ENCODE measurements at places on chromosomes 3 and 15. TPM values are rescaled to one million over a fixed set of nuclear protein-coding genes. Genes with fewer than 3 reads are reported as not detected.

GOLGA8Q gene
- 0.47 TPM for polyA plus RNA-seq

DAZL gene
- not detected for polyA plus RNA-seq

EFCC1 gene
- 0.91 TPM for polyA plus RNA-seq

IL16 gene
- 2.5 TPM for polyA plus RNA-seq

SLC30A4 gene
- polyA plus RNA-seq, result 1.9 TPM

LMAN1L gene
- polyA plus RNA-seq, result not detected

ANKRD34C gene
- polyA plus RNA-seq, result 0.15 TPM

PLSCR2 gene
- not detected for polyA plus RNA-seq

GOLGA8O gene
- 0.42 TPM for polyA plus RNA-seq

MESP1 gene
- 0.43 TPM for polyA plus RNA-seq

- no peak for DNase-seq
Measured at GRCh38 chr3:73384091-73384906, 240.4 kb downstream of the PDZRN3 start.

DNA sequence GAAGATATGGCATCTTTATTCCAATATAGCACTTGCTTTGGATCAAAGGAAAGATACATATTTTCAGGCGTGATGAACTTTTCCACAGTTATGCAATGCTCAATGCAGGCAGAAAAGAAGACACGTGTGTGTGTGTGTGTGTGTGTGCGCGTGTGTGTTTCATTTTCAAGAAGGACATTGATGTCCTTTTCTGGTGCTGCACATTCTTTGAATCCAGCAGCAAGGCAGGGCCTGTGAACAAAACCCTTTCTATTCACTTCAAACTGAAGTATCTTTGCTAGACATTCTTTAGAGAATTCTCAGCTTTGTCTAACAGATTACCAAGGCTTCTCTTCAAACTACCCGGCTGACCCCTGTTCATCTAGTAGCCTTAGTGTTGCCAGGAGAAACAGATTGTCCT, 124.6 kb downstream of the CD47 start:
- DNase-seq, result no peak

GRCh38 chr3:180306691-180307090, 270.0 kb upstream of the PEX5L start:
- no peak for DNase-seq

DNA sequence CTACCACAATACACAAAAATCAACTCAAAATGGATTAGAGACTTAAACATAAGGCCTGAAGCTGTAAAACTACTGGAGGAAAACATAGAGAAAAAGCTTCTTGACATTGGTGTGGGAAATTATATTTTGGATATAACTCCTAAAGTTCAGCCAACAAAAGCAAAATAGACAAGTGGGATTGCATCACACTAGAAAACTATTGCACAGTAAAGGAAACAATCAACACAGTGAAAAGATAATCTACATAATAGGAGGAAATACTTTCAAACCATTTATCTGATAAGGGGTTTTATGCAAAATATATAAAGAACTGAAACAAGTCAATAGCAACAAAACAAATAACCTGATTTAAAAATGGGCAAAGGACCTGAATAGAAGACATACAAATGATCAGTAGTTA, 37.6 kb upstream of the TP63 start:
- DNase-seq, result no peak

DNA sequence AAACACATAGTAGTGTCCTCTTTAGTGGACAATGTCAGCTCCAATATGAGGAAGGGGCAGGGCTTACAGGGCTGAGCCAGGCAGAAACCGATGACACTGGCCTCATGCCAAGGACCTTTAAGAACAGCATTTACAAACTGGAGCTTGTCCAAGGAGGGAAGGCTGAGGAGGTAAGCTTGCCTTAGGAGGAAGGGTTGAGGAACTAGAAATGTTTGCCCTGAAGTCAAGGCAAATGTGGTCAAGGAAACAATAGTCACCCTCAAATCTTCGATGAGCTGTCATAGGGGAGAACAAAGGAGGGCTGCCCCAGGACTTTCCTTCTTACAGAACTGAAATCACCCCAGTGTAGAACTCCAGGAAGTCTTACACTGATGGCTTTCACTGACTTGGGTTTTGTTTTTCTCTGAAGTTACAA, 136.4 kb downstream of the LIPC start:
- DNase-seq, result peak; percentile 56

DNA sequence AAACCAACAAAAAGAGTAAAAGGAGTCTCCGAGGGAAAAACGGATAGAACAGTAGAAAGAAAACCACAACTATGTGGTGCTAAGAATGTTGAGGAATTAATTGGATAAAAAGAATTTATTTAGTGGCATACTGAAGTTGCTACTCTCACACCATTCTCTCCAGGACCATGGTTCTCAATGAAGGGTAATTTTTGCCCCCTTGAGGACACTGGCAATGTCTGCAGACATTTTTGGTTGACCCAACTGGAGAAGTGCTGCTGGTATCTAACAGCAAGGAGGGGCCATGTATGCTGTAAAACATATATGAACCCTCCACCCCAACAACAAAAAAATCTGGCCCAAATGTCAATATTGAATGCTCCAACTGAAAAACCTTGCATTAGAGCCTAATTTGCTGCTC, 85.9 kb upstream of the CSPG5 start:
- DNase-seq, result no peak

GRCh38 chr3:69842789-69843188, 103.5 kb downstream of the MITF start:
- peak; percentile 61 for DNase-seq

DNA sequence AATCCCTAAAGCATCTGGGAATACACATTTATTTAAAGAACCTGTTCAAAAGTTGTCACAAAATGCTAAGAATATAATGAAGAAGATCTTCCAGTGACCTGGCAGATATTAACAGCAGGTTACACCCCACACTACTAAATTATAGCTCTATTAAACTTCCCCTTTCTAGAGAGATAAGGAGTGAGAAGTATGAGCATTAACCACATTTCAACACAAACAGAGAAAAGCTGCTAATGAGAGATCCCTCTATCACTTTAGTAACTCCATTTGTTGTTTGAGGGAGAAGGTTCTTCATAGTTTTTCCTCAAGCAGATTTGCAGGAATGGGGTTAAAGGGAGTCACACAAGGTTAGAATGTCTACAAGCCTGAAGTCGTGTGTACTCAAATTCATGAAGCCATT, 3.6 kb downstream of the COL8A1 start:
- no peak for DNase-seq

GRCh38 chr15:61474796-61475195, 245.7 kb upstream of the RORA start:
- DNase-seq, result no peak

- no peak for DNase-seq
Measured at GRCh38 chr3:32571192-32571485, 481 bp upstream of the DYNC1LI1 start.

GRCh38 chr3:101854608-101855304, 5.4 kb downstream of the NFKBIZ start:
- DNase-seq, result no peak

GRCh38 chr3:78129707-78130106, 1089.8 kb downstream of the ROBO2 start:
- no peak for DNase-seq

DNA sequence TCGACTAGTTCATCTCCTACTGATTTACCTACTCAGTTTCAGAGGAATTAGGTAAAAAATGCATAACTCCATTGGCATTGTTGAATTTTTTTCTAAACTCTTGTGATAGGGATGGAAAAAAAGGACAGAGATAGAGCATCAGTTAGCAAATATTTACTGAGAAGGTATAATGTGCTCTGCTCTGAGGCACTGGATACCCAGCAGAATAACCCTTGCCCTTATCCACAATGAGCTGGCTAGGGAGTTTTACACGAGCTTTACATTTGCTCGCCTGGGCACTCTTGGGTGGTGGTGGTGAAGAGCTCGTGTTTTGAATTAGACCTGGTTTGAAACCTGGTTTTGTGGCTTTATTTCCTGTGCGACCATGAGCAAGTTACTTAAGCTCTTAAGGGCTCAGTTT, 149.6 kb downstream of the RORA start:
- no peak for DNase-seq

DNA sequence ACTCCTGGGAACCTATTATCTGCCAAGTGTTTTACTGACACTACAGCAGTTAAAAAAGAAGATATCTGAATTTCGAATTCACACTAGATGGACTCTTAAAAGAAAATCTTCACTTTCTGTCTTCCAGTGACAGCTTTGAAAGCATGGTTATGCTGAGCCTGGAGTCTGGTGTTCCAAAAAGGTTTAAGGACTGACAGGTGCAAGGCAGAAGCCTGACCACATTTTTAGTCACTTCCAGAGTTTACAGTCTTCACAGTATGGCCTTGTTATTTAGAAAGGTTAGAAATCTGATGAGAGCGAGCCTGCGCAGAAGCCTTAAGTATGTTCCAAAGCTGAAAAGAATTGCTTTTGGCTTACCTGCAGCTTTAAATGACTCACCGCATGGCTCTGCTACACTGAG, 59.9 kb downstream of the ETV5 start:
- DNase-seq, result no peak

DNA sequence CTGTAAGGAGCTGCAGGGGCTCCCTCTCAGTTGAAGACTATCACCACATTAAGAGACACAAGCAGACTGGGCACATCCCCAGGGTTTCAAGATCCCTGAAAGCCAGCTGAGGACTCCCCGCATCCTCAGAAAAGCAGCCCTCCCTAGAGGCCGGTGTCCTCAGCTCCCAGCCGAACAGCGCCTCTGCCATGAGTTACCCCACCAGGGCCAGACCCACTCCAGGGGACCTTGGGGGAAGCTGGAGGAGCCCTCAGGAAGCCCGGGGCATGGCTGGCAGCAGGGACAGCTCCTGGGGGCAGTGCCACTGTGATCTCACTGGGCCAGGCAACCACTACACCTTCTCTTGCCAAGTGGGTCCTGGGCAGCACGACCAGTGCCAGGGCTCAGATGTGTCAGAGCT, 8.1 kb downstream of the KLF15 start:
- peak; percentile 5 for DNase-seq

GRCh38 chr15:32119694-32120330, 89.5 kb downstream of the CHRNA7 start:
- DNase-seq, result no peak

- no peak for DNase-seq
Measured at GRCh38 chr3:109098079-109098644, 19.8 kb downstream of the MORC1 start.
